ENCODE measurements at places on chromosomes 2 and 18.

DNA sequence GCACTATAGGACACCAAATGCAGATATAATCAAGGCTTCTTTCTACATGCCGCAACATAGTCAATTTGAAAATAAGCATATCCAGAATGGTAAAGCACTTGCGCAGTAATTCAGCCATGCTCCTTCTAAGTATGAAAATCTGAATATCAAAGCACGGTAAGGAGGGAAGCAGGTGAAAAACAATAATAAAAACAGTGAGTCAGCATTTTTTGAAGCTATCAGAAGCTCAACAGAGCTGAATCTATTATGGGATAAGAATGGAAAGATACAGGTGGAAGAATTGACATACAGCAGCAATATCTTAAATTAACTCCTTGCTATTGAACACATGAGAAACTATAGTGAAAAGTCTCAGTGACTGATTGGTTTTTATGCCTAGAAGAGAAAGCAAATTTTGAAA lies 266.3 kb downstream of the NRXN1 start:
- no peak for DNase-seq

DNA sequence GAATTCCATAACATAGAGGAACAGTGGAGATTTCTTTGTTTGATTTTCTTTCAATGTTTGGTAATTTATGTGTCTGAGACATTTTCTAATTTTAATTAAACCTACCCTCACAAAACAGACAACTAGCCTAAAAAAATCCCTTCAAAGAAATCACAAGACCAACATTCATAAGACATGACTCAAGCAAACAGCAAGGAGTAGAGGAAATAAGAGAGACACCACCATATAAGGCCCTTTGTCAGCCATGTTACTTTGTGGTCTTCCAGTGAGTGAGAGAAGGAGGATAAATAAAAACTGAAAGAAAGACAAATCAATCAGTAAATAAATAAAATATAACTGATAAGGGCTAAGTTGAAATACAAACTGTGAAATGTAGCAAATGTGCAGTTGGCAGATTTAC lies 830.8 kb upstream of the SLC39A10 start:
- no peak for DNase-seq

- no peak for DNase-seq
Measured at GRCh38 chr2:118251427-118251826, 163.2 kb downstream of the INSIG2 start.

- no peak for DNase-seq
Measured at GRCh38 chr2:74290466-74291217, 52.6 kb downstream of the SLC4A5 start.

DNA sequence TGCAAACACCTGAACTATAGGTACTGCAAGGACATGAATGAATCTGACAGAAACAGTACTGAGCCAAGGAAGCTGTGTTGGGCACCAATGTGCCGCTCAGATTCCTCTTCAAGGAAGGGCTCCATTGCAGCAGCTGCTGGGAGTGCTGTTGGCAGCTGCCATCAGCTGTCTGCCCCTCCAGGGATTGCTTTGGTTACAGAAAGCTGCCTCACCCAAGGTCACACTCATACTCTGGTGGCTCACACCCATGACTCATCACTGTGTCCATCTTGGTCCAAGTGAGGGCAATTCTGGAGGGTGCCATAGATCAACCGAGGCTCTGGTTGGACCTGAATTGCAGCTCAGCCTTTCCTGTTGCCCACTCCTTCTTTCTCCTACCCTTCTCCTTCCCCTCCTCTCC lies 24.4 kb upstream of the TRPM8 start:
- peak; percentile 4 for DNase-seq

- DNase-seq: no peak
Measured at GRCh38 chr2:236935083-236935482, 150.6 kb upstream of the COPS8 start.

DNA sequence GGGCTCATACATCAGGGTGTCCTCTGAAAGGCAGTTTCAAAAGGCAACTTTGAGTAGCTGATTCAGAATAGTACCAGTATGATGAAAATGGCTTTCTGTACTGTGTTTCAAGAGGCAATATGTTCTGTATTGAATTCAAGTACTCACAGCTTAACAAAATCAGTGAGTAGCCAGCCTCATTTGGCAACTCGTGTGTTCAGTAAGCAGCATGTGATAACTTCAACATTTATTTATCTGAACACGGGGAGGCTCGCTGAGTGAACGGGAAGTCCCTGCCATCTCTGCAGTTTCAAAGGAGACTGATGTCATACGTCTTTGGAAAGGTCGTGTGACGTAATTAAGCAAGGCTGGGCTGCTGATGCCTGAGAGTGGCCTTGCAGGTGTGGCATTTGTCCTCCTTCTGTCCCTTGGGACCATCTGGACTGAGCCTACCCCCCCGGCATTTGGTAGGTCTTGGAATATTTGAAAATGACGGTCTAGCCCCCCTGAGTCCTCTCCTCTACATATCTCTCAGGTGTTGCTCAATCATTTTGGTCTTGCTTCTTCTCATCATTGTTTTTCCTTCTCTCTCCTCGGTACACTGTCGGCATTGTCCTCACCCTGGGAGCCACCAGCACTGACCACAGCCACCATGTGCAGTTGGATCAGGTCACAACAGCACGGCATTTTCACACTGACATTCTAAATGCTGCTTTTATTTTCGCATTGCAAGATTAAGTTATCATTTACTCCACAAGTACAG lies 62.8 kb downstream of the SMIM21 start:
- DNase-seq: no peak
